ENCODE measurements at places on chromosomes 2 and 18.

DNA sequence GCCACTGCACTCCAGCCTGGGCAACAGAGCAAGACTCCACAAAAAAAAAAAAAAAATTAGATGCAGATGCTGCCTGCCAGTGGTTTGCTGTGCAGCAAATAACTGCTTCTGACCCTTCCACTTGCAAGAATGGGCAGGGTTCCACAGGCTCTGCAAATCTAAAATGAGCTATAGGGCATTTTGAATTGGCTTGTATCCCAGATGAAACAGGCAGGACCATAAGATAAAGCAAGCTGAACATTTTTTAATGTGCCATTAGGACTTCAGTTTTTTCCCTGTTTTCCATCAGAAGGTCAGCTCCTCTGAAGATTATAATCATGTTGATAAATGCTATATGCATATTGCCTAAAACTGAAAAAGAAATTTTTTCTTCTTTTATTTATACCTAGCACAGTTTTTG, 15.7 kb upstream of the FZD7 start:
- no peak for DNase-seq

DNA sequence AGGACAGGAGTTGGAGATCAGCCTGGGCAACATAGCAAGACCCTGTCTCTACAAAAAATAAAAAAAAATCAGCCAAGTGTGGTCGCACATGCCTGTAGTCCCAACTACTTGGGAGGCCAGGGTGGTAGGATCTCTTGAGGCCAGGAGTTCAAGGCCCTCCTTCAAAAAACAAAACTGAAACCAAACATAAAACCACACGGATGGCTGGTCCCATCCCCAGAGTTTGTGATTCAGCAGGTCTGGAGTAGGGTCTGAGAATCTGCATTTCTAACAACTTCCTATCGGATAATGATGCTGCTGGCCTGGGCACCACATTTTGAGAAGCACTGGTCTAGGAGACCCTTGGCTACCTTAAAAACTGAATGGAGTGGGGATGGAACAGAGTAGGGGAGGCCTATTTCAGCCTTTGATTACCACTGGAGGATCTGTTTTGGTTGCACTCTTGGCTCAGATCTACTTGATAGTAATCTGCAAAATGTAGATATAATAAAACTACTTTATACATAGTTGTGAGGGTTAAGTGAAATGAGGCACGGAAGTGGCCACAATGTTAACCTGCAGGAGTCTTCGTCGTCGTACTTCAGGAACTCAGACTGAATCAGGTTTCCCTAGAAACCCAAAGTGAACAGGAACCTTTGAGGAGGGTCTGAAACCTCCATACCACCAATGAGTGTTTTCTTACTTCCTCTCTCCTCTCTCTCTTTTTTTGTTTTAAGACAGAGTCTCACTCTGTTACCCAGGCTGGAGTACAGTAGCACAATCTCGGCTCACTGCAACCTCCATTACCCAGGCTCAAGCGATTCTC, 25.5 kb upstream of the NFE2L2 start:
- DNase-seq, result no peak

DNA sequence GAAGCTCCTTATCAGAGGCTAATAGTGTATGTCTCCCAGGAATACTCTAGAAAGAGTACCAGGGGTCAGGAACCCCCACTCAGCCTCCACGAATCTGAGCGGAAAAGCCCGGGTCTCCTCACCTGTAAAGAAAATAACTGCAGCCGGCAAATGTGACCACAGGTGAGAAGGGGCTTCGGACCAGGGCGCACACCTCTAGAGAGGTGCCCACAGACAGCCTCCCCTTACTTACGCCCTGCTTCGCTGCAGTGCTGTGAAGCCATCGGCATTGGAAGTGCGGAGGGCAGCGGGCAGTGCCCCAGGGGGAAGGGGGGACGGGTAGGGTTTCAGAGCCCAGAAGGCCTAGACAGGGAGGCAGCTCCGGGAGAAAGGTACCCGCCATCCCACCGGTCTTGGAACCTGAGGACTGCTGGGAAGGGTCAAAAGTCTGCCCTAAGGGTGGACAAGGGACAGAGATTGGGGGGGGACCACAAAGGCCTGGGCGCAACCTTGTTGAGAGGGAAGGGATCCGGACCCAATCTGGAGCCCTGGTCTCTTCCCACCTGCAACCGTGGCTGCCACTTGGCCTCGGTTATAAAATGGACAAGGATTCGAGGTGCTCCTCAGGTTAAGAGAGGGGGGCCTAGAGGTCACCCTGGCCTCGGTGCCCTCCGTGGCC, 642 bp upstream of the STEAP3 start:
- DNase-seq, result no peak

- DNase-seq, result no peak
Measured at GRCh38 chr2:11422901-11423435, 43.0 kb downstream of the E2F6 start.

GRCh38 chr18:8615397-8616027, 6.3 kb downstream of the RAB12 start:
- no peak for DNase-seq

GRCh38 chr18:70337139-70337972, 48.5 kb downstream of the SOCS6 start:
- no peak for DNase-seq

DNA sequence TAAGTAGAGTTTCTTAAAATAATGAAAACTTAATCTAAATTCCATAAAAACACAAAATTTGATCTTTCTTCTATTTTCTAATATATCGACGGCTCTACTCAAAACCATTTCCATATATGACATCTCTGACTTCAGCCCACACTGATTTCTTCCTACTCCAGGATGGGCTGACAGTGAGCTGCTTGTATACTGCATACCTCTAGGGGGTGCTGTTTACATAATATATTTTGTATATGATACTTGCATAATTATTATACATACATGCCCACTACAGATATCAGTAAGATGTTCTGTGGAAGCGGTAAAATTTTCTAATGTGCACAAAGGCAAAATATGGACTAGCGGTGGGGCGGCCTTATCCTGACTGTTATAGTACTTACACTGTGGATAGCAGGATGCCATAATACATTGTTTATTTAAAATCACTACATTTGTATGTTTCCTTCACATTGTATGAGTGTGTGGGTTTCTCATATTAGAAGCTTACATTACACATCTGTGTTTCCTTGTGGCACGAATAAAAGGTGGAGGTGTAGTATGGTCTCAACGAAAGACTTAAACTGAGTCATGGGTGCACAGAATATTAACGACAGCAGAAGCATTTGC, 66.1 kb upstream of the NXPH2 start:
- DNase-seq, result peak; percentile 16

DNA sequence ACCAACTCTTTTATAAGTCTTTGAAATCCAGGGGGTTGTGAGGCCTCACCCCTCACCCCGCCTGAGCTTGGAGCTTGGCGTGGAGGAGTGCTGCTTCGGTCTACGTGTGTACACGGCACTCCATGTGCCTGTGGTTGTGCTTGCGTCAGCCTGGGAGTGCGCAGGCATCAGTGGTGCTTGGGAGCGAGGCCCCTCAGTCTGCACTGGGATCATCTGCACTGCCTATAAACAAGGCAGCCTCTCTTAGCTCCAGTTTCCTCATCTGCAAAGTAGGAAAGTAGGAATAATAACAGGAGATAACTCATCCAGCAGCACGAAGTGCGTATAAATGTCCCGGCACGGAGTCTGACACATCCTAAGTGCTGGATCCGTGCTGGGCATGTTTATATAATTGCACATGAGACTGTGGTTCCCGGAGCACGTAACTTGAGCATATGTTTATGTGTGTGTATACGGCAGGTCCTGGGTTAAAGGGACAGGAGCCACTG, 1.2 kb downstream of the GYPC start:
- DNase-seq, result no peak

DNA sequence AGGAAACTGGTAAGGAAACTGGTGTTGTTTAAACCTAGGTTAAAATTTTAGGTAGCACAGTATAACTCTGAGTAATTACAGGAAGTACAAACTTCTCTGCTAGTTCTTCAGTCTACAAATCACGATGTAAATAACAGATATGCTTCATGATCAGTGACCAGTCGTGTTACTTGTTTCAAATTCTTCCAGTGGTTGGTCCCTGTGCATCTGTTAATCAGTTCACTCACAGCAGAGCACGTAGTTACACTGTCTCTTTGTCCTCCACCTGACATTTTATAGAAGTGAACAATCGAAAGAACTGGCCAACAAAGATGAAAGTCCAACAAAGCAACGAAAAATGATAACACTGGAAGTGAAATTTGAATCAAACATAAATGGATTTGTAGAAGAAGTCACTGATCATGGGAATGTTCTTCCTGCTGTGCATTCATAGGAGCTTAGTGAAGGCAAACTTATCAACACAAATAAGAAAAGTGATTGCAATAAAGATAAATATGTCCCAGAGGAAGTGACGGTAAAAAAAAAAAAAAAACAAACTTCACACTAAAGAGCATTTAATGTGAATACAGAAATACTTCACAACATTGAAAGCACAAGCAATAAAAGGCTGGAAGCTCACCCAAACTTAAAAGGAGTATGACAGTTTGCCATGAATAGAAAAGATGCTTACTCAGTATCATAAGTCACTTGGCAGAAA, 7.0 kb downstream of the EIF2AK2 start:
- DNase-seq, result no peak

- no peak for DNase-seq
Measured at GRCh38 chr2:220948579-220948978, 623.5 kb downstream of the EPHA4 start.

- DNase-seq, result no peak
Measured at GRCh38 chr2:72271276-72271614, 123.6 kb upstream of the CYP26B1 start.

DNA sequence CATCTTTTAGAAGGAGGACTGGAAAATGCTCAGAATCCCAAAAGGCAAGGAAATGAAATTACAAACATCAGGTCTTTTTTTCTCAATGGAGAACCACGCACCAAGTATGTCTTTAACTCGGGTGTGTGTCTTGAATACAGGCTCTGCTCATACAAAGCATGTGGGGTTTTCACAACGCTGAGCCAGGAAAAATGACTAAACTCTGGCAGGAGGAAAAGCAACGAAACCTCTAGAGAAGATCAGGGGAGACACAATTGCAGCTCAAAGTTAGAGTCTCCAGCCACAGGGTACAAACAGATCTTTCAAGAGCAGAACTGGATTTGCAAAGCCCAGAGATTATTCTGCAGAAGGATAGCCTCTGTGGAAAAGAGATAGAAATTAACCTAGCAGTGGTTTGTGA, 42.8 kb upstream of the TPO start:
- no peak for DNase-seq

GRCh38 chr18:69874058-69874457, 73.6 kb downstream of the CD226 start:
- no peak for DNase-seq

GRCh38 chr2:6945087-6945813, 28.0 kb downstream of the RNF144A start:
- DNase-seq, result no peak

DNA sequence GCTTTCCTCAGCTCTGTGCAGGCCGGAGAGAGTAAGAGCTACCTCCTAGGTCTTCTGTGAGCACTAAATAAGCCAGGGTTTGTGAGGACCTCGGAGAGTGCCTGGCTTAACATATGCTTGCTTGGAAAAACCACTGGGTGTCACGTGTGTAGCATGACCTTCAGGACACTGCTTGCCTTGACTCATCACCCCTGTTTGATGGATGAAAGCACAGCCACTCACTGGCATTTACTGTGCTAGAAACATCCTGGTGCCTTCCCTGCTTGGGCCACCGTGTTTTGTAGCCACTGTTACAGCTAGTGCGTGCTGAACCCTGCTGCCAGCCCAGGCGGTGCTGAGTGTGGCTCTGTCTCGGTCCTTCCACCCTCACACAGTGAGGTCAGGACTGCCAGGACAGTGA, 34.8 kb upstream of the ITM2C start:
- no peak for DNase-seq

DNA sequence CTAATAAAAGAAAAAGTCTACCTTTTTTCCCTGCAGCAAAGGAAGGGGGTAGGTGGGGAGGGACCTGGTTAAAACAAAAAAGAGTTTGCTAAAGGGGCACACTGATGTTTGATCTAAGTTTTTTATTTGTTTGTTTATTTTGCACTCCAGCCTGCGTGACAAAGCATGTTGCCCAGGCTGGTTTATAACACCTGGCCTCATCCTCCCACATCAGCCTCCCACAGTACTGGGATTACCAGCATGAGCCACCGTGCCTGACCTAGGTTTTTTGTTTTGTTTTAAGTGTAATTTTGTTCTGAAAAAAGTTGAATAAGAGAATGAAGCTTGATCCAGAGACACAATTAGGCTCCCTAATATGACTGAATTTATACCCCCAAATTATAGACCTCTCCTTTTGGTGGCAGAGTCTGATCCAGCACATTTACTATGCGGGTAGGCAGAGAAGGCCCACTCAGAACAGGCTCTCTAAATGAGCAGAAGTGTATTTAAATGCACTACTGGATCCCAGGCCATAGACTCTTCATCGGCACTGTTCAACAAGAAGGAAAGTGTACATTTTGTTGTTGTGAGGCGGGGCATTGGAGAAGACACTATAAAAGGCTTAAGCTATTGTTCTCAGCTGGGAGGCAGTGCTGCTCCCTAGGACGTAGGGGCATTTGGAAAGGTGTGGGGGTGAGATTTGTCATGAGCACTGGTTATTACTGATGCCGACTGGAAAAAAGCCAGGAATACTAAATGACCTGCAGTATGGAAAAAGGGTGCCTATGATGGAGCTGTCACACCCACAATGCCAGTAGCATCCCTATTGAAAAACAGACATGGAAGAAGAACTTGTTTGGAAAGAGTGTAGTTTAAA, 32.4 kb downstream of the MRPS9 start:
- DNase-seq, result no peak

GRCh38 chr18:8948471-8949149, 153.9 kb upstream of the NDUFV2 start:
- no peak for DNase-seq

GRCh38 chr18:46676182-46676835, 19.3 kb upstream of the LOXHD1 start:
- DNase-seq, result no peak

DNA sequence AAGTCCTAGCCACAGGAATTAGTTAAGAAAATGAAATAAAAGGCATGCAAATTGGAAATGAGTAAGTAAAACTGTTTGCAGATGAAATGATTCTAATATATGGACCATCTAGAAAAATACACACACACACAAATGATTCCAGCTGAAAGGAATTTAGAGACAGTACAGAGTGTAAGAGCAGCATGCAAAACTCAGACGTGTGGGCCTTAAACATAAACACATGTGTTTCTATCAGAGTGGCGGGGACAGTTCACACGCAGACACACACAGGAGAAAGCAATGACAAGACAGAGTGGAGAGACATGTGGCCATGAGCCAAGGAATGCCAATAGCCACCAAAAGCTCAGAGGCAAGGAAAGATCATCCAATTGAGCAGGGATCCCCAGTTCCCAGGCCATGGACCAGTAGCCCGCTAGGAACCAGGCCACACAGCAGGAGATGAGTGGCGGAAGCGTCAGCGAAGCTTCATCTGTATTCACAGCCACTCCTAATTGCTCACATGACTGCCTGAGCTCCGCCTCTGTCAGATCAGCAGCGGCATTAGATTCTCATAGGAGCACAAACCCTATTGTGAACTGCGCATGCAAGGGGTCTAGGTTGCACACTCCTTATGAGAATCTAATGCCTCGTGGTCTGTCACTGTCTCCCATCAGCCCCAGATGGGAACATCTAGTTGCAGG, 155.4 kb downstream of the ARL4C start:
- DNase-seq, result no peak

DNA sequence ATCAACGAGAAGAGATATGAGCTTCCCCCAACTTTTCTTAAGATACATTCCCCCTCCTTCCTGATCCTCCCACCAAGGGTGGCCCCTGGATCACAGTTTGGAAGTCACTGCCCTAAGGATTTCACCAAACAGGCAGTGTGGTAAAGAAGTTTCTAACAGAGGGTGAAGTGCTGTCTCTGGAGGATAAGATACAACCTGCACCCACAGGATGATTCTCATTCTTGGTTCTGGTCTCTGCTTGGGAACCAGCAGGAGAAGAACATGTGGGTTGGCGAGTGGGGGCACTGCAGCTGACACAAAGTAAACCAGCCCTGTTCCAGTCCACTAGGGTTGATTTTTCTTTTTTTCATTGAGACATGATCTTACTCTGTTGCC, 9.3 kb downstream of the NFE2L2 start:
- no peak for DNase-seq

Measured in NCI-H1048 (cell line).